Stromal cell of bone marrow (primary cell): ENCODE measurements at places on chromosomes 2 and 18.

DNA sequence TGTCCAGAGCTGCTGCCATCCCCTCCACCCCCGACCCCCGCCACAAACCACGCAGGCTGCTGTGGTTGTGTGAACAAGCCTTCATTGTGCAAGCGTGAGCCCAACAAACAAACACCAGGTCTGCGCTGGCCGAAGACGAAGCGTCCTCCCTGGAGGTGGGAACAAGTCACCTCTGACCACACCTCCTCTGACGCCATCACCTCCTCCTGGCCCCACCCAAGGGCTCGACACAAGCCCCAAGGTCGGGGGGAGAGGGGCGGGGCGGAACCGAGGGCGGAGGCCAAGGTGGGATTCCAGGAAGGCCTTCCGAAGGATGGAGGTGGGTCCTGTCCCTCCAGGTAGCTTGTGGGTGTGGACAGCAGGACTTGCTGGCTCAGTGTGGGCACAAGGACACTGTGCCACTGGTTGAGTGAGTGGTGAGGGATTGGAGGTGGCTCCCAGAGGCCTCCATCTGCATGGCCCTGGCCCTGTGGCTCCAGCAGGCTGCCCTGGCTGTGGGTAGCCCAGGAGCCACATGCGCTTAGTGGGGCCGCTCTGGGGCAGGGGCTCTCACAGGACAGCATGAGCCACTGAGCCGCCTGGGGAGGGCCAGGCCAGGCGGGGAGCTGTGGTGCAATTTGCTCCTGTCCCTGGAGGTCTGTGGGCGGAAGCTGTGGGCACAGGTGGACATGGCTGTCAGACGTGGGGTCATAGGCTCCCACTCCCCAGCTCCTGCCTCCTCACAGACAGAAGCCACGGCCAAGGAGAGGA, 7.4 kb upstream of the GPR17 start:
- no peak for DNase-seq

DNA sequence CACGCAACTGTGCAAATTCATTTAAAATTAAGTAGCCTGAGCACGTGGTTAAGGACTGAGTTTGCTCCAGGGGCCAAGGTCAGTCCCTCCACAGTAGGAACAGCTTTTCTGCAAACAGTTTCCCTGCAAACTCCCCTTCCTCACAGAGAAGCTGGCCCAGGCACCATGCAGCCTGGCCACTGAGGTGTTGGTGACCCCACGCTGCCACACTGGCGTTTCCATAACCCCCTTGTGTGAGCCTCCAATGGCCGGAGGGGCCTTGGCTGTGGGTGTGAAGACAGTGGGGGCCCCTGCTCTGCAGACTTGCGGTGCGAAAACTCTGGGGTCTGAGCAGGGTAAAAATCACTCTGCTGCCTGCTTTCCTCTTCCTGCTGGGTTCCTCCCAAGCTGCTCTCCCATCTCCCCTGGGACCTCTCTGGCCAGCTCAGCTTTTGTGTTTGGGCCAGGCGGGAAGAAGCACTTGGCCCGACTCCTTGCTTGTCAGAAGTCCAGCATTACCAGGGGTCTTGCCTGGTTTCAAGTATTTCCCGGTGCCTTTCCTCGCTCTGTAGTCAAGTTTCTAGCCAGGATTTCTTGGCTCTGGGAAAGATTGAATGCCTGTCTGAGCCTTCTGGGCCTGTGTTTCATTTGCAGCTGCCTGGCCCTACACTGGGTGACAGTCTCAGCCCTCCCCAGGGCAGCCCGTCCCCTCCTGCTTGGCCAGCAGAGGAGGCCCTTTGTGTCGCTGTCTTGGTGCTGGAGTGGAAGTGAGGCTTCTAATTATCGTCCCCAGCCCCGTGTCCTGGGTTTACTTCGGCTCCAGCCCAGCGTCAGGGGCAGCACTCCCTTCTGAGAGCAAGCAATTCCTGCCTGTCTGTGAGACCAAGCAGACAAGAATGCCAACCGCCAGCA, 131.4 kb upstream of the SLC1A4 start:
- peak; percentile 78 for DNase-seq

GRCh38 chr2:181658444-181658843, 1.5 kb upstream of the CERKL start:
- DNase-seq: no peak

- no peak for DNase-seq
These were observed 99.5 kb downstream of the DYSF start for GRCh38 chr2:71552861-71553301.

DNA sequence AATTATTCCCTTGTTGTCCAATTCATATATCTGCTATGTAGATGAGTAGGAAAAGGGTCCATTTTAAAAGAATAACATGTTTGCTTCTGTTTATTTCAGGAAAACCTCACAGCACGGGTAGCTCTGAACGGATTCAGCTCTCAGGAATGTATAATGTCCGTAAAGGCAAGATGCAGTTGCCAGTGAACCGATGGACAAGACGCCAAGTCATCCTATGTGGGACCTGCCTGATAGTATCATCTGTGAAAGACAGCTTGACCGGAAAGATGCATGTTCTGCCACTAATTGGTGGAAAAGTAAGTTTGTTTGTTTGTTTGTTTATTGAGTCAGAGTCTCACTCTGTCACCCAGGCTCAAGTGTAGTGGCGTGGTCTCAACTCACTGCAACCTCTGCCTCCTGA, 114.6 kb downstream of the PHLPP1 start:
- DNase-seq: no peak

DNA sequence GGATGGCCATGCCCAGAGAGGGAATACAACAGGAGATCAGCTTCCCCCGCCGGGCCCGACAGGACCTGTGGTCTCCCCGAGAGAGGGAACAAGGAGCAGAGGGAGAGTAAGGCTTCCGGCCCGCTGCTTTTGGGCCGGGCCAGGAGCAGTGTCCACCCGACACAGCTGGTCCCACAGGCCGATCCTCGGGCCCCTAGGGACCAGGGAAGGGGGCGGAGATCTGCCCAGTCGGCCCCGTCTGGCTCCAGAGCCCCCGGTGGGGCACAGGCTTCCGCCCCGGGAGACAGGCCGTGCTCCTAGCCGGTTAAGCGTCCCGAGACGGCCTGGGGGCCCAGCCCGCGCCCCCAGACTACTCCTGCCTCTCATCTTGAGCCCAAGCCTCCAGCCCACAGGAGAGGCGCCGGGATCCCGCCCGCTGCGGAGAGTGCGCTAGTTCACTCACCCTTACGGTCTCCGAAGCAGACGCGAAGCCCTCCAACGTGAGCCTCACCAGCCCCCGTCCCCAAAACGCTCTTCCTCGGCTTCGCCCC, at the start of gene MCFD2:
MCFD2 (minus strand) TSS at position 526 of the 530 bp plus-strand sequence. CDS start 6,635 bp downstream, outside the sequence.
- DNase-seq: no peak

GRCh38 chr2:162085090-162085891, 11.3 kb upstream of the DPP4 start:
- DNase-seq: peak; percentile 74

GRCh38 chr2:101638181-101638711, 59.3 kb upstream of the MAP4K4 start:
- DNase-seq: no peak

DNA sequence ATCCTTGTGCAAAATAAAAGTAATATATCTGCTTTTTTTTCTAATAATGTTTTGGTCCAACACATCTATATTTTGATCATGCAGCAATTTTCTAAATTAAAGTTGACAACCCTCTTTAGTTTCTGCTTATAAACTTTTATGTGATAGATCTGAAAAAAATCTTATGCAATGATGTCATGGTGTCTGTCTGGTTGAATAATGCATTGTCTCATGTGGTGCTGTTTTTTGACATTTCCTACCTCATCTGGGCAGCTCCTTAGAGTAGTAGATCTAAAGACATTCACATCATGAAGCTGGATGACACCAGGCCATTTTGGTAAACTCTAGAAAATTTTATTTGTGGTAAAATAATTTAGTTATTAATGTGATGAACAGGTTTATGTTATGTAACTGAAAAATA, 106.8 kb upstream of the FN1 start:
- no peak for DNase-seq

GRCh38 chr18:12030670-12031069, 49.4 kb downstream of the IMPA2 start:
- no peak for DNase-seq
